ENCODE measurements at places on chromosomes 1 and 21.
A peak's percentile ranks its signal among the peaks of the same experiment; 100 is the strongest.

GRCh38 chr1:172411791-172412338 is 8.6 kb upstream of the C1orf105 start:
- no peak overlapping the region for H3K4me3 ChIP-seq
- no peaks in the 10 kb centered on the region for H3K27me3 ChIP-seq
- no peak overlapping the region for H3K27ac ChIP-seq
- DNase-seq = no peak
- no peaks in the 10 kb centered on the region for H3K36me3 ChIP-seq

- H3K4me3 ChIP-seq = no peak overlapping the region
- H3K36me3 ChIP-seq = no peaks in the 10 kb centered on the region
- no peak for DNase-seq
Observed at GRCh38 chr1:169046671-169047070, 59.8 kb upstream of the ATP1B1 start.

- no peaks in the 10 kb centered on the region for H3K4me1 ChIP-seq
- no peak overlapping the region for H3K27ac ChIP-seq
- H3K36me3 ChIP-seq = no peaks in the 10 kb centered on the region
- no peak overlapping the region for H3K4me3 ChIP-seq
Observed at GRCh38 chr21:45875416-45875760, 106.2 kb upstream of the COL6A1 start.

DNA sequence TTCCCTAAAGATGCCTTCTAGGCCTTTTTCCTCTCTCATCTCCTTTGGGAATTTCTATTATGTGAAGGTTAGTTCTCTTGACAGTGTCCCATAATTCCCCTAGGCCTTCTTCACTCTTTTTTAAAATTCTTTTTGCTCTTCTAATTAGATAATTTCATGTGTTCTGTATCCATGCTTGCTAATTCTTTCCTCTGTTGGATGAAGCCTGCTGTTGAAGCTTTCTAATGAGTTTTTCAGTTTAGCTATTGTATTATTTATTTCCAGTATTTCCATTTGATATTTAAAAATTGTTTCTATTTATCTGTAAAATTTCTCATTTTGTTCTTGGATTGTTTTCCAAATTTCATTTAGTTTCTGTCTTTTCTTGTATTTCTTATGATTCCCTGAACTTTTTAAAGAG is 28.5 kb upstream of the FAM163A start:
- H3K27me3 ChIP-seq = no peaks in the 10 kb centered on the region
- DNase-seq = no peak
- no peak overlapping the region for H3K27ac ChIP-seq

DNA sequence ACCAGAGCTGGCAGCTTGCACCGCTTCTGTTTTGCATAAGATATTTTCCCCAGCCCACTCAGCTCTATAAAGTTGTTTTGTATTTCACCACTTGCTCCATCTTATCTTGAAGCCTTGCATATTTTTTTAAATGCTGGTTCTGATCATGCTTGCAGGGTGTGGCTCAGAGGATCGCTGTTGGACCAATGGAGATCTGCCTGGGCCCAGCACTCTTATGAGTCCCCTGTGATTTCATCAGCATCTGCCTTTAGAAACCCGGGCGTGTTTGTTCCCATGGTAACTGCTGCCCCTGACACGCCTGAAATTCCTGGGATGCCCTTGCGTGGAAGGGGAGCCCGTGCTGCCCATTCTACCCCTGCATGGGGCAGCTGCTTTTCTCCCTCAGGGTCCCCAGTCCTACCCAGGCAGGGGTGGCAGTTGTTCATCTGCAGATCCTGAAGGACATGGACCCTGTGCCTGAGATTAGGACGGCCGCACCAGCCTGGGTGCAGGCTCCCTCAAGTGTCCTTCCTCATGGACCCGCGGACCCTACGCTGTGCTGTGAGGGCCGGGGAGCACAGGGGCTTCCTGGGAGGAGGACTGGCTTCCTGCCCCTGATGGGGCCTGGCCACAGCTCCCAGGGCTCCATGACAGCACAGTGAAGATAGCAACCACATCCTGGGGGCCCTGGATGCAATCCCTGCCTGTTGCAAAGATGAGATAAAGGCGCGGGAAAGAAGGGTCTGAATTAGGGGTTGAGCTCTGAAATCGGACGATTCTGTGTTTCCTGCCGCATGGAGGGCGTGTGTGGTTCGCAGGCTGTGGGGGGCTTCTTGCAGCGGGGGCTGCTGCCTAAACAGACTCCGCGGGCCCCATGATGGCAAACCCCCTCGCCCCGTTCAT is 226.5 kb downstream of the SDCCAG8 start:
- no peak overlapping the region for H3K27ac ChIP-seq
- no peaks in the 10 kb centered on the region for H3K36me3 ChIP-seq
- H3K27me3 ChIP-seq = no peaks in the 10 kb centered on the region
- no peaks in the 10 kb centered on the region for H3K4me1 ChIP-seq

GRCh38 chr1:52127181-52128180 is 14.4 kb upstream of the ZFYVE9 start:
- H3K27me3 ChIP-seq = no peaks in the 10 kb centered on the region
- H3K4me3 ChIP-seq = no peak overlapping the region
- H3K36me3 ChIP-seq = no peaks in the 10 kb centered on the region

DNA sequence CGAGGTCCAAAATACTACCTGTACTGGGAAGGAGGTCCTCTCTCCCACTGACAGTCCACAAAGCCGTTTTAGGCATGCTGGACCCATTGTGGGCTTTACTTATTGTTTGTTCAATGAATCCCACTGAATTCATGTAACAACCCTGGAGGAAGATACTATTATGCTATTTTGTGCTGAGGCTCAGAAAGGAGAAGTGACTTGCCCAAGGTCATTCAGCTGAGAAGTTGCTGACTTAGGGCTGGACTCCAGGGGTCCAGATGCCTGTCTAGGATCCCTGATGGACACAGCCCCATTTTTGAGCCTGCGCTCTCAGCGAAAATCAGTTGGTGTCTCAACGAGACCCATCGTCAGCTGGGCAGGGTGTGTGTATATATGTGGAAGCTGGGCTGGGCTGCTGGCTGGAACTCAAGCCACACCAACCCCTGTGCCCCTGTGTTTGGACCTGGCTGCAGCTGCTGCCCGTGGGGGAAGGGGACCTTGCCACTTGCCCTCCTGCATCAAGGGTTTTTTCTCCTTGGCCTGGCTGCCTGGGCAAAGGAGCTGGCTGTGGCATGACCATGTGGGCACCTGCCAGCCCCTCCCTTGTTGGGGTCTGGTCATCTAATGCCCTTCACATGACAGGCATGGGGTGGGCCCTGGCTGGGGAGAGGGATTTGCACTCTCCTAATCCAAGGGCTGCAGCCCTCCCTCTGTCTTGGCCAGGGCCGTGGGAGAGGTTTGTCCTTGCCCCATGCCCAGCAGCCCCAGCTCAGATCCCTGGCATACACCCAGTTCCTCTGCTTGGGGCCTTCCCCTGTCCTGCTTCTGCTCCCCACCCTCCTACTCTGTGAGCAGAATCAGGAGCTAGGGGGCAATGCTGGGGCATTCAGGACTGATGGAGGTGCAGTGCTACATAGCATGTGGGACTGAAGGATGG is 15.0 kb downstream of the KCNQ4 start:
- peak overlapping the region; percentile 27 for H3K27ac ChIP-seq
- H3K4me3 ChIP-seq = no peak overlapping the region
- no peak for DNase-seq
- peaks cover 46% of the 10 kb centered on the region for H3K4me1 ChIP-seq
- no peaks in the 10 kb centered on the region for H3K36me3 ChIP-seq

DNA sequence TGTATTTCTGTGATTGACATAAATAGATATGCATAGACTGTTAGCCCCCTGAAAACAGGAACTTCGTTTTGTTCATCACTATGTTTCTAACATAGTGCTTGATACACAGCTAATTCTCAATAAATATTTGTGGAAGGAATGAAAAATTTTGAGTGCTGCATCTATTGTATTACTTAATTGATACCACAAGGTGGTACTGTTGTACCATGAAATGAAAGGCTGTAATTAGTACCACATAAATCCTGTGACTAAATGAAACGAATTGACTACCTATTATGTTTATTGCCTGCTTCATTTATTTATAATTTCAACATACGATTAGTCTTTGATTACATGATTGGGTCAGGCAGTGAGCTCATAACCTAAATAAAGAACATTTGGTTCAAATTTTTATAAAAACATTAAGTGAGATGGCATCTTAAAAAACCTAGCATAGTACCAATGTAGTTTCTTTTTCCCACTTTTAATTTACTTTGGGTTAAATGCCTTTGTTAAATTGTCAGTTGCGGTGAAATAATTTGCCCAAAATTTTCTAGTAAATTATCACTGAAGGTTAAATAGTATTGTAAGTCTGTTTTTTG is 15.0 kb upstream of the TGFB2 start:
- no peak for DNase-seq
- no peak overlapping the region for H3K27ac ChIP-seq
- H3K27me3 ChIP-seq = no peaks in the 10 kb centered on the region

DNA sequence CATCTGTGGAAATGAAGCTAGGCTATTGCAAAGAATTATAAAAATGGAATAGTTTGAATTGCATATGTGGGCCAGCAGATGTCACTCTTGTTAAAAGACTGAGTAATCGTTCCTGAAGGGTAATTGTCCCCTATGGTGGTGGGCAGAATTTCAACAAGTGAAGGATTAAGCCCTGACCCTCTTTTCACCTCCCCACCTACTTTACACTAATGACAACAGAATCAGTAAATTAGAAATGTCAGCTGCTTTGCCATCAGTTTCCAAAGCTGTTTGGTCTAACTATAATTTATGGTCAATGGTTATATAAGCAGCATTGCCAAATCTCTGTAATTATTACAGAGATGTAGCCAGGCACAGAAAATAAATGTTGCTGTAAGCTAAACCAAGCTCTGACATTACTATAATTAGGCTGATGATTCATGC is 898.6 kb downstream of the AMY1C start:
- no peaks in the 10 kb centered on the region for H3K36me3 ChIP-seq
- no peaks in the 10 kb centered on the region for H3K4me1 ChIP-seq
- H3K27me3 ChIP-seq = no peaks in the 10 kb centered on the region
- no peak overlapping the region for H3K4me3 ChIP-seq
- no peak for DNase-seq

DNA sequence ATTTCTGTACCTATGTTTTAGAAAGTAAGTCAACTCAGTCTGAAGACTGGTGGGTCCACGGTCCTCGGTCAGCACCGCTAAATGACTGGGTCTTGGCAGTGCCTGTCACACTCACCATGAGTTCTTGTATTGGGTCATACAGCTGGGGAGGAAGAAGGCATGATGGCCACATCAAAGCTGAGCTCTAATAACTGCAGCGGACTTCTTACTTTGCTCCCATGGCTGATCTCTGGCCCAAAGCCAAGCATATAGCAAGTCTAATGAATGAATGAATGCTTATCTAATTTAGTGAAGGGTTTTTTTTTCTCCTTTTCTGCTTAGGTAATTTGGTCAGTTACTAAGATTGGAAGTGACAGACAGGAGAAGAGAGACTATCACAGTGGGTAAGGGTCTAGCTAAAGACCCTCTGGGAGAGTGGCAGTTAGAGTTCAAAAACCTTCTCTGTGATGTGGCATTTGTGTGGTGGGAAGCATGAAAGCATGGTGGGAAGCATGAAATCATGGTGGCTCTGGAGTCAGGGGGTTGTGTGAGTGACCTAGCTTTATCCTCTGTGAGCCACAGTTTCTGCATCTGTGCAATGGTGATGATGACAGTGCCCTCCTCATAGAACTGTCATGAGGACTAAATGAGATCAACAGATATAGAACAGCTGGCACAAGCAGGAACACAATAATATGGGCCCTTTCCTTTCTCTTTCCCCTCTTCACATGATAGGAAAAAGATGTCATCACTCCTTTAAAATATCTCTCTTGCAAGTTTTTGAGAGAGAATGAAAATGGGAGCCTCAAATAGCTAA is 78.9 kb upstream of the JAK1 start:
- DNase-seq = no peak
- H3K36me3 ChIP-seq = peaks cover 10% of the 10 kb centered on the region
- H3K27me3 ChIP-seq = no peaks in the 10 kb centered on the region

GRCh38 chr1:100383743-100384405 is 31.6 kb downstream of the CDC14A start:
- H3K4me3 ChIP-seq = no peak overlapping the region
- DNase-seq = no peak
- no peak overlapping the region for H3K27ac ChIP-seq
- H3K4me1 ChIP-seq = no peaks in the 10 kb centered on the region
- no peaks in the 10 kb centered on the region for H3K27me3 ChIP-seq
- no peaks in the 10 kb centered on the region for H3K36me3 ChIP-seq

Data from ascending aorta (tissue), 2 donors.